ENCODE measurements at places on chromosomes 4 and X.

DNA sequence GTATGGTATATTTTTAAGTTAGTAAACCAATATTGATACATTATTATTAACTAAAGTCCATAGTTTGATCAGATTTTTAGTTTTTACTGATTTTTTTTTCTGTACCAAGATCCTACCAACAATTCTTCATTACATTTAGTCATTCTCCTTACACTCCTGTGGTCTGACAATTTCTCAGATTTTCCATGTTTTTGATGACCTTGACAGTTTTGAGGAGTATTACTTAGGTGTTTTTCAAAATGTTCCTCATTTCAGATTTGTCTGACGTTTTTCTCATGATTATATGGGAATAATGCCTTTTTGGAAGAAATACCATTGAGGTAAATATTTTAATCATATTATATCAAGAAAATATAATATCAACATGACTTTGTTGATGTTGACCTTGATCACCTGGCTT lies 423.8 kb downstream of the PPP4R3C start:
- no peak for DNase-seq

DNA sequence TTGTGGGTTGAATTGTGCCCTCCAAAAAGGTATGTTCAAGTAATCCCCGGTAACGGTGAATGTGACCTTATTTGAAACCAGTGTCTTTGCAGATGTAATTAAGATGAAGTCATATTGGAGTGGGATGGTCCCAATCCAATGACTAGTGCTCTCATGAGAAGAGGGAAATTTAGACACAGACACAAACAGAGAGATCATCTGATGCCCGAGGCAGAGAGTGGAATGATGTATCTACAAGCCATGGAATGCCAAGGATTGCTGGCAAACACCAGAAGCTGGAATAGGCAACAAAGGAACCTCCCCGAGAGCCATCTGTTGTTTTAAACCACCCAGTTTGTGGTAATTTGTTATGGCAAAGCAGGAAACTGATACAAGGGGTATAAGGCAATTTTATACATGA lies 35.1 kb downstream of the RPS6KA3 start:
- DNase-seq, result no peak

DNA sequence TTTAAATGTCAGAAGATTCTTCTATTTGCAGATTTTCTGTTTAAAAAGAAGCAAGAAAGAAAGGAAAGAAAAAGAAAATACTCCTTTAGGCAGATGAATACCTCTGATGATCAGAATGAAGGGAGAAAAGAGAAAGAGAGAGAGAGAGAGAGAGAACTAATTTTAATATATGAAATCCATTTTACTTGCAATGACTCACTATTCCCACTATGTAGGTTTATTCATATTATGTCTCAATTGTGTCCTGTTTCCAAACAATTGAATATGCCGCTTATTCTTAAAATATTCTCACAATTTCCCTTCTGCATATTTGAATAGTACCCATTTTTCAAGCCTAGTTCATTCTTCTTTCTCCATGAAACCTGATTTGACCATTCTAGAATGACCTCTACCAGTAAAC lies 11.7 kb downstream of the MEPE start:
- no peak for DNase-seq

- DNase-seq, result no peak
Observed at GRCh38 chr4:31026256-31026655, 306.1 kb downstream of the PCDH7 start.

DNA sequence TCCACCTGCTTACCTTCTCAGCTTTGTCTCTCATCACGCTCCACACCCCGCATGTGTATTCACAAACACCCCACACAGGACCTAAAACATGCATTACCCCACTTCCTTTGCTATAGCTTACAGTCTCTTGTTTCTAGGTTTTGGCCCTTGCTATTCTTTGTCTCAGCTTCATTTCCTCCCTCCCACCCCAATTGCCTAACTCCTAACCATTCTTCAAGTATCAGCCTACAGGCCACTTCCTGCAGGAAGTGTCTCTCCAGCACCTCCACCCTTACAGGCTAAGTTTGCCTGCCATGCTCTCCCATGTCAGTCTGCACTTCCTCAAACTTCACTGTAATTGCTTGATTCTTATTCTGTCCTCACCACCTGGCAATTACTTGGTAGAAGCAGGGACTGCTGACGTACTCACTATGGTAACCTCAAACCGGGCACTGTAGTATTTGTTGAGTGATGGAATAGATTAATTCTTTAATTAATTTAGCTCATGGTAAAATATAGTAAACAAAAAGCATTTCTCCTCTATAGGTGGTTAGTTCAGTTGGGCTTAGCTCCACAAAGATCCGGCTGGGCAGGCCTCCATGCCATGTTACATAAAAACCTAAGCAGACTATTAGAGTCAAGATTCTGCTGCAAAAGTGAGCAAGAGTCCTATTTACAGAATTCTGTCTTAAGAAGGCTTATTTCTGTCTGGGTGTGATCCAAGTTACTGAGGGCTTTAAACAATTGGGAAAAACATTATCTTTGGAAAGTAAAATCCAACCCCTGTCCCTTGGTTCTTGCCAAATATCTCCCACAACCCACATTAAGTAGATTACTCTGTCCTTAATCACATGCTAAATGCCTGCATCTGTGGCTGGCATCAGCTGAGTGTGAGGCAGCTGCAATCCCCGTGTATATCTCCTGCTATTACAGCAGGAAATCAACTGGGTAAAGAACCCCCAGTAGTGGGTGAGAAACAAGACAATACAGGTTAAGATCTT lies 124.7 kb upstream of the CPEB2 start:
- peak; percentile 76 for DNase-seq

DNA sequence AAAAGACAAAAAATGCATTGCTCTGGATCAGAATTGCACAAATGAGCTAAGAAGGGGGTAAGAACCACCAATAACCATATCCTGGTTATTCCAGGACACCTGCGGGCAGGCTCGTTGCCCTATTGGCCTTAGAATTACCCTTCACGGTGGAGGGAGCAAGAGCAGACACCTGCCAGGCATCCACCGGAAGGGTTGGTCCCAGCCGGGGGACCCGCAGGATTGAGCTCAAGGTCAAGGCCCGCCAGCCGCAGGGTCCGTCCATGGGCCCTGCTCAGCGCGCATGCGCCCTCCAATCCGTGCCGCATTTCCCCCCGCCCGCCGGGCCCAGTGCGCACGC lies 575 bp downstream of the SLC25A6 start:
- DNase-seq, result peak; percentile 98

DNA sequence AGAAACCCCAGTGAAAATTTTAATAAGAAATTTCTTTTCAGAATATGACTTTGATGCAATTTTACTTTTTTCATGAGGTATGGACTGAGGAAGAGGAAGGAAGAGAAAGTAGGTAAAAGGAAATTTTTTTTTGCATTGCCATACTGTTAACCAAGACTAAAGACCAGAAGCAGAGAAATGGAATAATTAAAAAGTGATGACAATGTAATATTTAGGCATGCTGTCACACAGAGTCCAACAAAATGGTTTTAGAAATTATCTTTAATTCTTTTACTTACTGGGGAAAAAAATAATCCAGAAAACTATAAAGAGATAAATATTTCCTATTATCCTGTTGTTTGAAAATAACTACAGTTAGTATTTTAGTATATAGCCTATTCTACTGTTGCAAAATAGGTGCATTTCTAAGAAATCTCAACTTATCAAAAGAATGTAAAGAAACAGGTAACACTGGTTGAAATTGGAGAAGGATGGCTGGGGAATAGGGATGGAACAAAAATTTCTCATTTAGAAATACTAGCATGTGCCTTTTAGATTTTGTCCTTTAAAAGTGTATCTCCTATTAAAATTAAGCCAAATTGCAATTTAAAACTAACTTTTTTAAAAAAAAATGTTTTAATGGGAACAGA lies 92.6 kb downstream of the ANXA3 start:
- no peak for DNase-seq

DNA sequence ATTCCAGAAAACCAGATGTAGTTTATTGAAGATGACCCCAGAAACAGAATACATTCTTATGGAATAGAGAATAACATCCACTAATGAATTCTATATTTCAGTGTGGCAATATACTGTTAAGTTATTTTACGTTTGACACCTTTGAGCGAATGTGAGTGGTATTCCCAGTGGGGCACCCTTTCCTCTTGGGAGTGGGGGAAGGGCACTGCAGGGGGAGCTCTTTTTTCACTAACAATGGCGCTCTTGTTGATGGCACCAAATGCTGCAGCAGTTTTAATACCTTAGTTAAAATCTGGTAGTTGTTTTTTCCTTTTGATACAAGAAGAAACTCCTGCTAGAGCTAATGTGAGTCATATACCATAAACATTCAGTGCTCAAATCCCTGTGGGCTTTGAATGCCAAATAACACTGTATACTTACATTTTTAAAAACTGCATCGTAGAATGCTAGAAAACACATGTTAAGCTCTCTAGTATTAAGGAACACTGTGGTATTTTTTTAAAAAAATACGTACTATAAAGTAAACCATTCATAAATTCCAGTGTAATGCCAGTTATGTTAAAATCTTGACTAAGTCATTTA lies 178.5 kb downstream of the DCHS2 start:
- no peak for DNase-seq

GRCh38 chr4:74133786-74134499 lies 24.0 kb upstream of the MTHFD2L start:
- peak; percentile 76 for DNase-seq

- no peak for DNase-seq
Observed at GRCh38 chr4:68734095-68734494, 63.6 kb upstream of the UGT2B15 start.

DNA sequence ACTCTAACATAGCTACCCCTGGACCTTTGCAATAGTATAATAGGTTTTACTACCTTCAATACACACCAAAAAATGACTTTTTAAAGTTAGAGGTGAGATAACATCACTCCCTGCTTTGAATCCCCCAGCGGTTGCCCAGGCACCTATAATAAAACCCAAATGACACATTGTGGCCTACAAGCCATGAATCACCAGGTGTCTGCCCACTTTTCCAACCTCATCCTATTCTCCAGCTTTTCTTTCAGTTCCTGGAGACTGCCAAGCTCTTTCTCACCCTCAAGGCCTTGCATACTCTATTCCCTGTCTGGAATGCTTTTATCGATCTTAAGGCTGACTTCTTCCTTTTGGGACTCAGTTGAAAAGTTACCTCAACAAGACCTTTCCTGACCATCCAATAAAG lies 16.4 kb upstream of the PRSS48 start:
- no peak for DNase-seq

- DNase-seq, result no peak
Observed at GRCh38 chr4:46979283-46979682, 14.1 kb downstream of the GABRA4 start.

- DNase-seq, result no peak
Observed at GRCh38 chr4:155887045-155887444, 16.5 kb upstream of the TDO2 start.

DNA sequence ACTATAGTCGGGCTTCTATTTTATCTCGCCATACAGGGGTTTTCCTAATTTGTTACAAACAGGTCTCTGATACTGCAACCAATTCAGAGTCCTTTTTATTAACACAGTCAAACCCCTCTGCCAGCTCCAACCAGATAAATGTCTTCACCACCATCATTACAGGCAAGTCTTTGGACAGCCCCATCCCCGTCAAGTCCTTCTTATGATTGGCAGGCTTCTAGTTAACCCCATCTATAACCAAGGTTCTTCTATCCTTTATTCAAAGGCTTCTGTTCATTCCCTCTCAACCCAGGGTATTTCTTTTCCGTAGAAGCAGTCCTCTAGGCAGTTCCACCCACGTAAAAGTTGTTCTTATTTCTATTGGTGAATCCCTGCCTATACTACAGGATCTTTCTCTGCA lies 29.9 kb upstream of the FOXR2 start:
- no peak for DNase-seq

DNA sequence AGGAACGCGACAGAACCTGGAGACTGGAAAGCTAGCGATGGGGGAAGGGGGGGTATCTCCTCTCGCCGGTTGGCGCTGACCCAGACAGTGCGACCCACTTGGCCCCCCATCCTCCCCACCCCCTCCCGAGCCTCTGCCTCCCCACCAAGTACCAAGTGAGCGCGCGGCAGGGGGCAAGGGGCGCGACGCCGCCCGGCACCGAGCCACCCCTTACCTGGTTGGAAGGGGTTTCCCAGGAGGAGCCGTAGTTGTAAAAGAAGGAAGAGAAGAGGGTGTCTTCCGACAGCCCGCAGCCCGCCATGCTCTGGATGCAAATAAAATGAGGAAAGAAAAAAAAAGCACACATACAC lies 112.2 kb downstream of the DHX15 start:
- no peak for DNase-seq

DNA sequence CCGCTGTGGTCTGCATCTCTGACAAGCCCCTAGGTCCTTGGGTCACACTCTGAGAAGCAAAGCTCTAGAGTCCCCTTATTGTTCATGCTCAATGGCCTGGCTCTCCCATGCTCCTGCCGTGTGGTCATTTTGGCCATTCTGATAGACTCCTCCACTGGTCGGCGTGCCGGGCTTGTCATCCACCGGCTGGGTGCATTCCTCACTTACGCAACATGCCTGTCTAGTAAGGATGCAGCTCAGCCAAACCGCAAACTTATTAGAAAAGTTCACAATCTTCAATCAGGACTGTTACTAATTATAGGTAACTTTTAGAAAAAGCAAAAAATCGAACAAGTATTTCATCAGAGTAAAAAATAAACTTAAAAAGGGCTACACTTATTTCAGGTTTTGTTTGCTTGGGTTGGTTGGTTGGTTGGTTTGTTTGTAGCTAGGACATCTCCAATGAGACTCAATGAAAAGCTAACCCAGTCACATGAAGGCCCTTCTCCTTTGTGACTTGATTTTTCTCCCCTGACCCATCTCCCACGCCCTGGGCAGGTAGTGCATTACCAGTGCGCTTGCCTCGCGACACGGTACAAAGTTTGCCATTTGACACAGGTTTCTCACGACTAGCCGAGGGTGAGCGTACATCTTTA lies 41.0 kb downstream of the IRF2 start:
- no peak for DNase-seq

DNA sequence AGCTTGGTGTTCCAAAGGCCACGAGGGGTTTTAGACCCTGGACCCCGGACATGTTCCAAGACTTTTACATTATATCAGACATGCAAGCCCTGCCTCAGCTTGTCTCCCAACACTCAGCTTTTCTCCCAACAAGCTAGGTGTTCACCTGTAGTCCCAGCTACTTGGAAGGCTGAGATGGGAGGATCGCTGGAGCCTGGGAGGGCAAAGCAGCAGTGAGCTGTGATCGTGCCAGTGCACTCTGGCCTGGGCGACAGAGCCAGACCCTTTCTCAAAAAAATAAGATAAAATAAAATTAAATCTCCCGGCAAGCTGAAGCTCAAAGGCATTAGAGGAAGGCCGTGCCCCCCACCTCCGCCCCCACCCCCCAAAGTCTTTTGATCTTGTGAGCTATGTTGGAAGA lies 13.7 kb downstream of the CTAG1A start:
- DNase-seq, result no peak

Data from D341Med (cell line).